ENCODE measurements at places on chromosomes 2 and 18.

DNA sequence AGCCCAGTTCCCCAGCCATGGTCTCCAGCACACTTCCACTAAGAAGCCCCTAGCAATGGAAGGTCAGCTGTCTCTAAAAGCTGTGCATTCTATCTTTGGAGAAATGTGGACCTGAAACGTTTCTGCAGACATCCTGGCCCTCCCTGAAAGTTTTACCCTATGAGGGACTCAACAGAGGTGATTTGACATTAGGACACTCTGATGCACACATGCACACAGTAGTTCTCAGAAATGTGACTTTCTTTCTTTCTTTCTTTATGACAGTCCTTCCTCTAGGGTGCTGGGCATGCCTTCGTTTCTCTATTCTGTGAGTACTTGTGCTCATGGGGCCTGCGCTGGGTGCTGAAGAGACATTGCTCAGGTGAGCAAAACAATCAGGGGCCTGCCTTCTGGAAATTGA, 857.3 kb downstream of the RNF144A start:
- no peak for DNase-seq

GRCh38 chr2:2527148-2527547, 196.1 kb upstream of the MYT1L start:
- DNase-seq: no peak

DNA sequence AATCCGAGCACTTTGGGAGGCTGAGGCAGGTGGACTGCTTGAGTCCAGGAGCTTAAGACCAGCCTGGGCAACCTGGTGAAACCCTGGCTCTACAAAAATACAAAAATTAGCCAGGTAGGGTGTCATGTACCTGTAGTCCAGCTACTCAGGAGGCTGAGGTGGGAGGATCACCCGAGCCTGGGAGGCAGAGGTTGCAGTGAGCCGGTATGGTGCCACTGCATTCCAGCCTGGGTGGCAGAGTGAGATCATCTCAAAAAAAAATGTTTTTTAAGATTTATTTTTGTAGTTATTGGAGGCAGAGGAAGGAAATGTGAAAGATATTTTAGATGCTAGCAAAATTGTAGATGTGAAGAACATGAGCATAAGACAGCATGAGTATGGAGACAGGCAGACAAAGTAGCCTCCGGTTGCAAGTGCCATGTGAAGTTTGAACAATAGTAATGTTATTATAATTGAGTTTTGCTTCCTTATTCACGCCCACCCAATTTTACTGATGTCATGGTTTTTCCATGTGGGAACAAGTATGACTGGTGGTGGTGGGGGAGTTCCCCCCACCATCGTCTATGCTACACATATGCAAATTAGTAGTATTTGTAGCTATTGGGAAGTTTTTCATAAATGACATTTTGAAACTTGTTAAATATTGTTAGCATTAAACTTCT, 18.0 kb downstream of the REL start:
- DNase-seq: no peak

- no peak for DNase-seq
Observed at GRCh38 chr2:237590272-237591140, at the start of gene RAB17. TSS of gene RAB17 (minus strand) at chr2:237590734. CDS start at chr2:237586154, 4,580 bp downstream.

GRCh38 chr18:44197832-44198611, 482.7 kb upstream of the SETBP1 start:
- DNase-seq: no peak
